ENCODE measurements at places on chromosomes 1 and 21. TPM values are rescaled to one million over a fixed set of nuclear protein-coding genes. Genes with fewer than 3 reads are reported as not detected.

The PRDM2 gene
- 8.5 TPM for total RNA-seq

The FCAMR gene
- total RNA-seq = 0.03 TPM

The CYP4Z1 gene
- total RNA-seq = not detected

The LINGO4 gene
- total RNA-seq = not detected

The C1orf94 gene
- not detected for total RNA-seq

The TAL1 gene
- total RNA-seq = not detected

The CELF3 gene
- 0.97 TPM for total RNA-seq

The HSPA6 gene
- total RNA-seq = 0.70 TPM
